ENCODE measurements at places on chromosomes 7 and 10. TPM values are rescaled to one million over a fixed set of nuclear protein-coding genes. Genes with fewer than 3 reads are reported as not detected.

The TRIM50 gene
- not detected for total RNA-seq

The STEAP2 gene
- total RNA-seq = not detected

The HYAL4 gene
- total RNA-seq = not detected

The PTPRZ1 gene
- total RNA-seq = not detected

GRCh38 chr10:77861366-77861765, 65.2 kb downstream of the DLG5 start:
- H3K27ac ChIP-seq = no peak overlapping the region
- H3K4me3 ChIP-seq = no peak overlapping the region
- H3K36me3 ChIP-seq = no peaks in the 10 kb centered on the region
- no peak for DNase-seq
- H3K27me3 ChIP-seq = no peaks in the 10 kb centered on the region

DNA sequence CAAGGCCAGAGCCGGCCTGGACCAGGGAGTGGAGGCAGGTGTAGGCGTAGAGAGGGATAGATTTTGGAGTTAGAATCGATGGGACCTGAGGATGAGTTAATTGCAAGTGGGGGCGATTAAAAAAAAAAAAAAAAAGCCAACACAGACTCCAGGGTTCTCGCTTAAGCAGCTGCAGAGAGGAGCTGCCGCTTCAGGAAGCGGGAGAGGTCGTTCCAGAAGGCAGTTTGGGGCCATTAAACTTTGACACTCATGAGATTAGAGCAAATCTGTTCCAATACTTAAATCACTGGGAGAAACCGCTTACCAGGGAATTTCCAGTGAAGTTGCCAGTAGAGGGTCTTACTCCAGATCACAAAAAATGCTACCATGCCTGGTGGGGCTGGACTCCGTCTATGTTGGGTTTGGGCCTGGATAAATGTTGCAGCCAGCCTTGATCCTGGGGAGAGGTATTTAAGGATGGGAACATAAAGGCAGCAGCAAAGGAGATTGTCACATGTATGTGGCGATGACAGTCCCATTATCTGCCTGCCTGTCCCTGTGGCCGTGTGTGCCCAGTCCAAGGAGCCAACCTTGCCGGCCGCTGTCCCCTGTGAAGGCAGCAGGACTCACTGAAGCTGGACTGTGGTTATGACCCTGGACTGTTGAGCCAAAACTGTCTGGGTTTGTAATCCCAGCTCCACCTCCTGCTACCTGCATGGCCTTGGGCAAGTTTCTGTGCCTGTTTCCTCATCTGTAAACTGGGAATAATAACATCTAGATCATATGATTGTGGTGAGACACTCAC, 23.9 kb upstream of the GRID1 start:
- H3K27me3 ChIP-seq = peaks cover 30% of the 10 kb centered on the region
- H3K4me1 ChIP-seq = peaks cover 5% of the 10 kb centered on the region
- DNase-seq = no peak
- no peak overlapping the region for H3K27ac ChIP-seq
- no peak overlapping the region for H3K4me3 ChIP-seq
- no peaks in the 10 kb centered on the region for H3K36me3 ChIP-seq

DNA sequence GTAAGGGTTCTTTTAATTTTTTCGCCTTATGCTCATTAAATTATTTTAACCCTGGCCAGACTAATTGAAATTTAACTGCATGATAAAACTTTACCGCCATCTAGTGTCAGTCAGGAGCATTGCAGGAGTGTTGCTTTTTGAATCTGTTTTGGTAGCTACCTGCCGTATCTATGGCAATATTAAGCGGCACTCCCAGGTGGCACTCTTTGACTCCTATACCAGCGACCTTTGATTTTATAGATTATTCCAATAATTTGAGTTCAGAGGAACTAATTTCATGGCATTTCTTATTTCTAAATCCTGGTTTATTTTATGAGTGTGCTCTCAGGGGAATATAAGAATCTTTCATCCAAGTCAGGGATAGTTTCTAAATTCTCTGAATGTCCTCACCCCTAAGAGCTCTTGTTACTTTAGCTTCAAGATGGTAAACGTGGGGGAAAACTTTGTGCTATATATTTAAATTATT, 198.9 kb downstream of the REEP3 start:
- H3K4me3 ChIP-seq = peak overlapping the region; percentile 44
- DNase-seq = no peak
- H3K27me3 ChIP-seq = peaks cover 8% of the 10 kb centered on the region

- H3K36me3 ChIP-seq = no peaks in the 10 kb centered on the region
- no peak overlapping the region for H3K27ac ChIP-seq
- H3K4me1 ChIP-seq = no peaks in the 10 kb centered on the region
- H3K27me3 ChIP-seq = no peaks in the 10 kb centered on the region
Observed at GRCh38 chr7:87404674-87405073, 59.2 kb downstream of the CROT start.

GRCh38 chr10:127310430-127310829, 114.0 kb upstream of the INSYN2A start:
- H3K4me3 ChIP-seq = no peak overlapping the region
- H3K27ac ChIP-seq = no peak overlapping the region
- H3K27me3 ChIP-seq = peaks cover 4% of the 10 kb centered on the region
- no peaks in the 10 kb centered on the region for H3K4me1 ChIP-seq

DNA sequence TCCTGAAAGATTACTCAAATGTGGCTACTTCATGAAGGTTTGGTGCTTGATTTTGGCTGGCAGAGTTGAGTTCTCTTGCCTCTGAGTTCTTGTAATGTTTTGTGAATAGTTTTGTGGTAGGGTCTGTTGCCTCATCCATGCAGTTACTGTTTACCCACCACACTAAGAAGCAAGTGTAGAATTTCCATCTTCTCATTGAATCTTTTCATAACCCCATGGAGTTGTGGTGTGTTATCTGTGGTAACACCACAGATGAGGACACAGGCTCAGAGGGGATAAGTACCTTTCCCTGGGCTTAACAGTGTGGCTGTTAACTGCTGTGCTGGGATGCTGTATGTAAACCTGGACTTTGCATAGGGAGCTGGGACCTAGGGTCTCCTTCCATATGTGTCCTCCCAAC, 186.3 kb downstream of the CAMK1D start:
- DNase-seq = no peak
- no peaks in the 10 kb centered on the region for H3K36me3 ChIP-seq
- no peaks in the 10 kb centered on the region for H3K27me3 ChIP-seq
- no peak overlapping the region for H3K27ac ChIP-seq
- no peak overlapping the region for H3K4me3 ChIP-seq
- peaks cover 10% of the 10 kb centered on the region for H3K4me1 ChIP-seq

GRCh38 chr10:125802131-125802530, 20.9 kb downstream of the UROS start:
- H3K27me3 ChIP-seq = no peaks in the 10 kb centered on the region
- H3K4me1 ChIP-seq = no peaks in the 10 kb centered on the region
- peaks cover 5% of the 10 kb centered on the region for H3K36me3 ChIP-seq
- no peak overlapping the region for H3K4me3 ChIP-seq

DNA sequence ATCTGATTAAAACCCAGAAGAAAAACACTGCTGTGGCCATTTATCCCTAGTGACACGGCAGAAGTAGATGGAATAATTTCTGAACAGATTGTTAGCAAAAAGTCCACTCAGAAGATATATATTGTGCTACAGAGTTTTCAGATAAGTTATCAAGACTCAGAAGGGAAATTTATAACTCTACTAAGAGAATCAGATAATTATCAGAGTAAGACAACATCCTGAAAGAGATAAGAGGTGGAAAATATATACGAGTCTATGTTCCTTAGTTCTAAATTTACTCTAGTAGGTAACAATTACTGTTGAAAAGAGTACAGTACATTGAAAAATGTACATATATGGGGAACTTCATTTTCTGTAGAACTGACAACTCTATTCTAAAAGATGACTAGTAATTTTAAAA, 176.7 kb downstream of the GNAI1 start:
- no peak overlapping the region for H3K27ac ChIP-seq
- no peaks in the 10 kb centered on the region for H3K36me3 ChIP-seq
- H3K4me3 ChIP-seq = no peak overlapping the region
- no peaks in the 10 kb centered on the region for H3K27me3 ChIP-seq

DNA sequence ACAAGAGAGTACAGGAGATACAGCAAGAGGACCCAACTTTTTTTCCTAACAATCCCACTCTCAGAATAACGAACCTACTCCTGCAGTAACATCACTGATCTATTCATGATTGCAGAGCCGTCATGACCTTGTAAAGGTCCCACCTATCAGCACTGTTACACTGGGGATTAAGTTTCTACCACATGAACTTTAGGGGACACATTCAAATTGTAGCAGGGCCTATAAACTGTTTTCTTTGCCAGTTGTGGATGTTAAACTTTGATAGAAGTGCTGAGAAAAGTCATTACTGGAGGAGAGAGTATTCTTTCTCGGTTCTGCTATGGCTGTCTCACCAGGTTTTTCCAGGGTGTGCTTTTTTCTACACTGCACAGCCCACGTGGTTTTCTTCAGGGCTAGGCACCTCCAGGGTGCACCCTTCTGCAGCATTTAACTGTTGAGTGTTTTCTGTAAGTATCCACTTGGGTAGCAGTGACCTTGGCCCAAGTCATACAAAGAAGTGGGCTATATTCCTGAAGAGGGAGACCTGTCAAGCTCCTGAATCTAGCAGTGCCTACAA, 131.6 kb upstream of the AHR start:
- H3K4me1 ChIP-seq = peaks cover 34% of the 10 kb centered on the region
- no peak overlapping the region for H3K27ac ChIP-seq
- H3K36me3 ChIP-seq = peaks cover 19% of the 10 kb centered on the region
- no peak overlapping the region for H3K4me3 ChIP-seq

- H3K4me1 ChIP-seq = peaks cover 2% of the 10 kb centered on the region
- peak overlapping the region; percentile 71 for H3K4me3 ChIP-seq
- H3K27me3 ChIP-seq = peaks cover 53% of the 10 kb centered on the region
- no peak overlapping the region for H3K27ac ChIP-seq
- no peak for DNase-seq
- no peaks in the 10 kb centered on the region for H3K36me3 ChIP-seq
Observed at GRCh38 chr10:75432176-75432575, 752 bp downstream of the LRMDA start.

- H3K4me3 ChIP-seq = peak within 1 kb of the TSS; percentile 71
- peak; percentile 41 for DNase-seq
- H3K27me3 ChIP-seq = peaks cover 54% of the 10 kb centered on the region
- H3K36me3 ChIP-seq = no peaks in the 10 kb centered on the region
Observed at GRCh38 chr10:34815185-34816084, at the start of gene PARD3. Gene PARD3, minus strand, starts transcription at chr10:34815296. Its CDS starts 301 bp downstream, at chr10:34814995.

DNA sequence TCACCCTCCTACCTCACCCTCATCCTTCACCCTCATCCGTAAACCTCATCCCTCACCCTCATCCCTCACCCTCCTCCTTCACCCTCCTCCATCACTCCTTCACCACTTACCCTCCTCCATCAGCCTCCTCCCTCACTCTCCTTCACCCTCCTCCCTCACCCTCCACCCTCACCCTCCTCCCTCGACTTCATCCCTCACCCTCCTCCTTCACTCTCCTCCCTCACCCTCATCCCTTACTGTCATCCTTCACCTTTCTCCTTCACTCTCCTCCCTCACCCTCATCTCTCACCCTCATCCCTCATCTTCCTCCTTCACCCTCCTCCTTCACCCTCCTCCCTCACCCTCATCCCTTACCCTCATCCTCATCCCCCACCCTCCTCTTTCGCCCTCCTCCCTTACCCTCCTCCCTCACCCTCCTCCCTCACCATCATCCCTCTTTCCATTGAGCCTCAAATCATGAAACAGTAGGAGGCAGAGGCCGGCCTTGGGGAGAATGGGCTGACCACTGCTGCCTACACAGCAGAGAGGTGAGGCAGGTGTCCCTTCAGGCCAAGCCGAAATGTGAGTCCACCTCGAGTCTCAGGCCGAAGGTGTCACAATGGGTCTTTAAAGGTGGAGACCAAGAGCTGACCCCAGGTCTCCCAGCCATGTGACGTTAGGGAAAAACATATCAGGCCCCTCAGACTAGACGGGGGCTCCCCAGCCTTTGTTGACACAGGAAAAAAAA, 53.0 kb downstream of the PDGFA start:
- H3K27ac ChIP-seq = no peak overlapping the region
- H3K27me3 ChIP-seq = no peaks in the 10 kb centered on the region
- no peak overlapping the region for H3K4me3 ChIP-seq
- no peak for DNase-seq
- H3K36me3 ChIP-seq = no peaks in the 10 kb centered on the region

DNA sequence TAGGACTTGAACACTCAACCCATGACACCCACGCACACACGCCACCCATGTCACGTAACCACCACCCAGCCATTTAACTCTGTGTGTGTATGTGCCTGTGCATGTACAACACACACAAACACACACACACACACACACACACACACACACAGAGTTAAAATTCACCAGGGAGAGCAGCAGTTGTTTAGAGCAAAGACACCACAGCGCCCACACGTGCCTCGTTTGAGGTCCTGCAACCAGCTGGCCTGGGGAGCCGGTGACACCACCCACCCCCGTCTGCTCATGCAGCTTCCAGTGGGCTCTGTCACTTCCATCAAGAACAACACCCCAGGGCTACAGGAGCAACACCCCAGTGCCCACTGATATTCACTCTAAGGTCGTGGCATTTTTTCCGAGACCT, 97.4 kb downstream of the ELFN1 start:
- H3K4me1 ChIP-seq = no peaks in the 10 kb centered on the region
- H3K36me3 ChIP-seq = no peaks in the 10 kb centered on the region
- no peak overlapping the region for H3K27ac ChIP-seq
- no peak for DNase-seq

GRCh38 chr7:1691096-1691495, 21.0 kb downstream of the ELFN1 start:
- no peak overlapping the region for H3K27ac ChIP-seq
- H3K4me1 ChIP-seq = no peaks in the 10 kb centered on the region
- peak; percentile 11 for DNase-seq
- no peaks in the 10 kb centered on the region for H3K36me3 ChIP-seq
- no peak overlapping the region for H3K4me3 ChIP-seq
- peaks cover 2% of the 10 kb centered on the region for H3K27me3 ChIP-seq

GRCh38 chr7:117083648-117084047, 130.3 kb downstream of the ST7 start:
- H3K27ac ChIP-seq = no peak overlapping the region
- peaks cover 17% of the 10 kb centered on the region for H3K4me1 ChIP-seq
- H3K4me3 ChIP-seq = no peak overlapping the region
- DNase-seq = no peak
- H3K36me3 ChIP-seq = no peaks in the 10 kb centered on the region
- no peaks in the 10 kb centered on the region for H3K27me3 ChIP-seq

GRCh38 chr10:94402204-94402842, at the start of gene TBC1D12:
Gene TBC1D12, plus strand, starts transcription at chr10:94402541. Its CDS starts 73 bp downstream, at chr10:94402614.
- H3K27me3 ChIP-seq = peaks cover 60% of the 10 kb centered on the region
- H3K36me3 ChIP-seq = no peaks in the 10 kb centered on the region
- peak within 1 kb of the TSS; percentile 63 for H3K4me3 ChIP-seq
- peak; percentile 59 for DNase-seq
- H3K27ac ChIP-seq = peak within 1 kb of the TSS; percentile 60

DNA sequence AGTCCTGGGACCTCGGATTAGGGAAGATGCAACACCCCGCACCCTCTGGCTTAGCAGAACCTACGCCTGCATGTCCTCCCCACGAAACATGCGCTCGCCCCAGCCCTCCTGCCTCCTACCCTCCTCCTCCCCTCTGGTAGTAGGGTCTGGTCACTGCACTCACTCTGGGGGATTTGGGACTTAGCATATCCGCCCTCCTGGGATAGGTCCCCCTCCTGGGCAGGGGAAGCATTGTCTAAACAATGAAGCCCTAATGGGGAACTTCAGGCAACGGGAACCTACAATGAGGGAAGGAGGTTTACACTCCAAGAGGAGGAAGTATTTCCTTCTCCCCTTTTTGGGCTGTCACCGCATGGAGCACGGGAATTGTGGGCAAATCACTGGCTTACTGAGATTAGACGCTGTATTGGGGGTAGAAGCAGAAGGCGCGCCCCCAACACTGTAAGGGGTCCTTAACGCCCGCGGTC, 892 bp downstream of the CRHR2 start:
- H3K36me3 ChIP-seq = no peaks in the 10 kb centered on the region
- peaks cover 61% of the 10 kb centered on the region for H3K27me3 ChIP-seq
- peak overlapping the region; percentile 42 for H3K4me3 ChIP-seq
- no peak overlapping the region for H3K27ac ChIP-seq
- DNase-seq = no peak
